ENCODE measurements at places on chromosomes 5 and 9. TPM values are rescaled to one million over a fixed set of nuclear protein-coding genes. Genes with fewer than 3 reads are reported as not detected.

GRCh38 chr5:81789033-81789432 lies 38.1 kb upstream of the SSBP2 start:
- DNase-seq = peak; percentile 25

Gene FAT2
- total RNA-seq = 0.06 TPM

Gene KCNV2
- not detected for total RNA-seq

Gene SUSD3
- 0.40 TPM for total RNA-seq

GRCh38 chr5:26009742-26010141 lies 1028.6 kb downstream of the CDH9 start:
- DNase-seq = no peak

DNA sequence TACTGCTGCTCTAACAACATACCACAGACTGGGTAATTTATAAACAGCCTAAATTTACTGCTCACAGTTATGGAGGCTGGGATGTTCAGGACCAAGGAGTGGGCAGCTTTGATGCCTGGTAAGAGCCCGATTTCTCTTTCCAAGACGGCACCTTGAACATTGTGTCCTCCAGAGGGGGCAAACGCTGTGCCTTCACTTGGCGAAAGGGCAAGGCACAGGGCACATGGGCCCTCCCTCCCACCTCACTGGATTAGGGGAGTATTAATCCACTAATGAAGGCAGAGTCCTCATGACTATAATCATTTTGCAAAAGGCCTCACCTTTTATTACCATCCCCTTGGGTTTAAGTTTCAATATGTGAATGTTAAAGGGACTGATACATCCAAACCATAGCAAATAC lies 397.7 kb downstream of the TMEM38B start:
- DNase-seq = no peak

DNA sequence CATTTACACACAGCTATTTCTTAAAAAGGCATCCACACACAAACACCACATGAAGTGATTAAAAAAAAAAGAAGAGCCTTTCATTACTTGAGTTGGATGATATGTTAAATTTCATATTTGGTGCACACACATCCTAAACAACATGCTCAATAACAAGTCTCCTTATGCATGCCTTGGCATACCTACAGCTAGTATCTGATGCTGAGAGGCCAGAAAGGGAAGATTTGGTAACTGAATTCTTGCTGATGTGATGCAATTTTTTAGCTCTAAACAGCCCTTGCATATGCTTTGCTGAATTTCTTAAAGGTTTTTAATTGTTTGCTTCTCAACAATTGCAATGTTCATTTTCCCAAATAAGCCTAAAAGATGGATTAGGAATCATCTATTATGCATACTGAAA lies 338.8 kb downstream of the ARL15 start:
- no peak for DNase-seq

- DNase-seq = no peak
Measured at GRCh38 chr9:81499021-81499454, 190.3 kb downstream of the TLE1 start.

- no peak for DNase-seq
Measured at GRCh38 chr5:10537624-10538023, 26.2 kb upstream of the ANKRD33B start.

DNA sequence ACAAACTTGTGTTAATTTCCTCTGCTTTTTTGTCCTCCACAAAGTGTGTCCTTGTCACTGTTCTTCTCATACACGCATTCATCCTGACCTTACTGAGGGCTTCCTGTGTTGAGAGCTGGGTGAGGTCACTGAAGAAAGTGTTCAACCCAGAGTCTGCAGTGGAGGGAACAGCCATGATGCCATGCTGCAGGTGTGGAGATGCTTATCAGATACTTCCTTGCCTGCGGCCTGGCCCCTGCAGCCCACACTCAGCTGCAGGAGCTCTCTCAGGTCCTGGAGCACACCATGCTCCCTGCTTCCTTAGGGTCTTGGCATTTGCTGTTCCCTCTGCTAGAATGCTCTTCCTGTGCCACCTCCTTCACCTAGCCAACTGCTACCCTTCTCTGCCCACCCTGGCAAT lies 108.1 kb upstream of the SPRY4 start:
- no peak for DNase-seq

GRCh38 chr9:98318834-98319478 lies 63.5 kb upstream of the TBC1D2 start:
- peak; percentile 19 for DNase-seq

Gene FOXD4L4
- 0.34 TPM for total RNA-seq

DNA sequence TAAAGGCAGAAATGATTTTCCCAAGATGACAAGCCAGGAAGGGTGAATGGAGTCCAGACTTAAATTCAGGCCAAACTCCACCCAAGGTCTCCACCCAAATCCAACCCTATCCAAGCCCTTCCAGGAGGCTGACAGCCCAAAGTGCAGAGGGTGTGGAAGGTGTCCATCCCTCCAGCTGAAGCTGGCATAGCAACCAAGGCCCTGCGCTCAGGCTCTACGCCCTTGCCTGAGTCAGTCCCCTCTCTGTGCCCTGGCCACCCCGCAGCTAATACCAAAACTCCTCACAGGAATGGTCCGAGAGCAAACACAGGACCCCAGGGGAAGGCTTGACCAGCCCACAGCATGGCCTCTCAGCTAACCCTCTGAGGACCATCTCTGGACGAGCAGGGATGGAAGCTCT lies 2.1 kb downstream of the SEPTIN8 start:
- DNase-seq = no peak

Gene SPATA31E1
- not detected for total RNA-seq
